Stimulated activated CD4-positive, alpha-beta T cell treated with anti-CD3 and anti-CD28 coated beads, Interleukin-1b, Interleukin-23, amount 100 ng/mL, for 4 hours (primary cell): ENCODE measurements at places on chromosomes 13 and 19.

- DNase-seq = peak; percentile 47
These were observed 685 bp downstream of the LENG9 start for GRCh38 chr19:54462655-54463530.

DNA sequence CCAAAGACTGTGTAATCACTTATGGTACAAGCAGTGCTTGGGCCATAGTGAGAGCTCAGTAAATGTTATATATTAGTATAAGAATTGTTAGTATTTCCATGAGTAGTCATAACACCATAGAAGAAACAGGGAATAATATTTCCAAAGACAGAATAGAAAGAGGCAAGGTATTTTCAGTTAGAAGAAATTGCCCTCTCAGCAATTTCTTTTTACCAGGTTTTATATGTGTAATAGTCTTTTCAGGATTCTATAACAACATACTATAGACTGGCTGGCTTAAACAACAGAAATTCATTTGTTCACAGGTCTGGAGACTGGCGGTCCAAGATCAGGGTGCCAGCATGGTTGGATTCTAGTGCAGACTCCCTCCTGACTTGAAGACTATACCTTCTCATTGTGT is 485.7 kb downstream of the FOXO1 start:
- no peak for DNase-seq

GRCh38 chr19:18401580-18402112 is 4.2 kb upstream of the LRRC25 start:
- DNase-seq = no peak

DNA sequence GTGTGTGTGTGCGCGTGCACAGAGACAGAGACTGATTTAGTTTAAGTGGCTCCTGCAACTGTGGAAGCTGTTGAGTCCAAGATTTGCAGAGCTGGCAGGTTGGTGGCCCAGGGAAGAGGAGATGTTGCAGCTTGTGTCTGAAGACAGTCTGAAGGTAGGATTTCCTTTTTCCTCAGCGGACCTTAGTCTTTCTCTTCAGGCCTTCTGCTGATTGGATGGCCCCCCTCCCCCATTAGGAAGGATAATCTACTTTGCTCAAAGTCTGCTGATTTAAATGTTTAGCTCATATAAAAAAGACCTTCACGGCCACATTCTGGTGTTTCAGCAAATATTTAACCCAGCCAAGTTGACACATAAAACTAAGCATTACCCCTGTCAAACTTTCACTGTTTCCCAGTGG is 84.3 kb downstream of the SLC15A1 start:
- no peak for DNase-seq

DNA sequence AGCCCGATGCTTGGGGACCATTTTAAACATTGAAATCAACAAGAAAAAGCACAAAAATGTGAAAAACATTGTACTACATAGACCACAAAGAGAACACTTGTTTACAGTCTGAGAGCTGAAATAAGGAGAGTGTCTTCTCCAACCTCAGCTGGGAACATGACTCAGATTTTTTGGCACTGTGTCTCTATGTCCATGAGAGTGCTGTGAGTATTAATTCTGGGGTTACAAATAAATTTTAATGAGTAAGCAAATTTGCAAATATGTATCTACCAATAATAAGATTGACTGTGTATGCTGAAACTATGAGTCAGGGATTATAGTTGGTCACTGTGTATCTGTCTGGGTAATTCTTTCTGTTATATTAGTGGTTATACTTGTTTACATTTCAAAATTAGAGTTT is 174.0 kb downstream of the DCT start:
- DNase-seq = no peak
